ENCODE measurements at places on chromosomes 11 and 22.

- no peak for DNase-seq
Observed at GRCh38 chr22:28544431-28544868, 135.2 kb downstream of the TTC28 start.

DNA sequence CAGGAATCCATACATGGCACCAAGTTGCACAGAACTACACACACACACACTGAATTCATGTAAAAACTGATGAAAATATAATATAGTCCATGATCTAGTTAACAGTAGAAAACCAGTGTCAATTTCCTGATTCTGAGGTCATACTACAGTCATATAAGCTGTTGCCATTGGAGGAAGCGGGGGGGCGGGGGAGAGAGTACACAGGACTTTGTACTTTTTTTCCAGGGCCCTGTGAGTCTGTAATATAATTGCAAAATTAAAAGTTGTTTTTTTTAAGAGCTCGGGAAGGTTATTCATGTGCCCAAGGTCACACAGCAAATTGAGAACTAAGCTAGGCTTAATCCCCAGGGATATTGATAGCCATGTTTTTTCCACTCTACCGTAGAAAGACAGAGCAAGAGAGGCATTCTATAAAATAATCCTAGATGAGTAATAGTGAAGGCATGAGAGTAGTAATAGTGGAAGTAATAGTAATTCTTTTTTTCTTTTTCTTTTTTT is 312.3 kb downstream of the MN1 start:
- no peak for DNase-seq

DNA sequence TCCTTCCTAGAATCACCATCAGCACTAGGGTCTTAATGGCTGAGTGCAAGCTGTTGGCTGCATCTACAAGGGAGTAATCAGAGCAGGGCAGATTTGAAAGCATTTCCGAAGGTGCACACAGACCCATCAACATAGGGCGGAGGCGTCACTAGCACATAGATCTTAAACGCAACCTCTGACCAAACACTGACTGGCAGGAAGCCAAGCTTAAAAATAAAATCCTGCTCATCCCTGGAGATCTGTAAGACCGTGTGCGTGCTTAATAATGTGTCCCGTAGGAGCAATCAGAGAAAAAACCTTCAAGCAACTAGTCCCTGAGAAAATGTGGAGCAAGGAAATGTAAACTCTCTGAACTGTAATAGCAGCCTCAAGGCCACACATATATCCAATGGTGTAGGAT is 470.5 kb downstream of the ETS1 start:
- no peak for DNase-seq

DNA sequence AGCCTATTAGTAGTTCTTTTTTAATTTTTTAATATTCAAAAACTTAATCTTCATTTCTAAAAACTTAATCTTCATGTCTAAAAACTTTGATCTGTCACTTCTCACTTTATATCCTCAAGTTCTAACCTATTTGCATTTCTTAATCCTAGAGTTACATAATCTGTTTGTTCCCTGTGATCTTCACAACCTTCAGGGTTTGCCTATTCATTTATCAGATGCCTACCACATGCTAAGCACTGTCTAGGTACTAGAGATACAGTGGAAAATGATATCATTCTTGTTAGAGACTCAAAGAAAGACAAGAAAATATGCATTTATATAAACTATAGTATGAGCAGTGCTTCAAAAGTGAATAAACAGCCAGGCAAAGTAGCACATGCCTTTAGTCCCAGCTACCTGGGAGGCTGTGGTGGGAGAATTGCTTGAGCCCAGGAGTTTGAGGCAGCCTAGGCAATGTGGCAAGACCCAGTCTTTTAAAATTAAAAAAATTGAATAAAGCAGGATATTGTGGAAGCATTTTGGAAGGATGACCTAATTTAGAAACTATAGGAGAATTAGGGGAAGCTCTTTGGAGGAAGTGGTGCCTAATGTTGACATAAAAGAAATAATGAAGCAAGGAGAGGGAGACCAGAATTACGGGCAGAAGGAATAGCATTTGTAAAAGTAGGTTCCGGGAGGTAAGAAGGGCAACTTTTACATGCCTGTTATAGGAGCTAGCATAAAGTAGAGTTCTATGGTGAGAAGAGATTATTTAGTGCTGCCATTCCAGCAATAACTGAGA is 54.4 kb upstream of the GRK2 start:
- DNase-seq = no peak

GRCh38 chr22:28597665-28598064 is 82.0 kb downstream of the TTC28 start:
- no peak for DNase-seq
